ENCODE measurements at places on chromosomes 6 and 20.

DNA sequence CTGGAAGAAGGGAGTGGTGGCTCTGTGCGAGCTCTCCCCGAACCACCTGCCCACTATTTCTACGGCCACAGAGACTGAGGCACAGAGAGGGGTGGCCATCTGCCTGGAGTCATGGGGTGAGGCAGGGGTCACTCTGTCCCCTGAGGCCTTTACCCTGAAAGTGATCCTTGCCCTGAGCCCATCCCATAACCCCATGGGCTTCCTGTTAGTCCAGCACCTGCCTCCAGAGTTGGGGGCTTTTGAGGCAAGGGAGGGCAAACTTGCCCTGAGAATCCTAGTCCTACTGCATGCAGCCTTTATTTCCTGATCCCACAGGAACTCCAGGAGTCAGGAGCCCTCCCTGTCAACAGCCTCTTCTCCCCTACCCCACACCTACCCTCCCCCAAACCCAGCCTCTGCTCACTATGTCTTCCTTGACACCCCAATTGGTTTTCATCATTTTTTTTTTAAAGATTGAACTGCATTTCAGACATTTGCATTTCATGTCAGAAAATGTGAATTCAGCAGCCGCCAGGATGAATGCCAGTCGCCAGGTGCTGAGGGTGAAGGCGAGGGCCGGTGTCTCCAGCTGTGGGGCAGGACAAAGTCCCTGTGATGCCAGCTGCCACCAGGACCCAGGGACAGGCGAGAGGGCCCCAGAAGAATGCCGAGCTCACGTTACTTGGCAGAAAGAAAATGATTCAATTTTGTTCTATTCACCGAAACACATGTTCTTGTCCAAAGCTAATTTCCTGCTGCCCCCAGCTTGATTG lies 47.6 kb upstream of the NNAT start:
- no peak for DNase-seq

DNA sequence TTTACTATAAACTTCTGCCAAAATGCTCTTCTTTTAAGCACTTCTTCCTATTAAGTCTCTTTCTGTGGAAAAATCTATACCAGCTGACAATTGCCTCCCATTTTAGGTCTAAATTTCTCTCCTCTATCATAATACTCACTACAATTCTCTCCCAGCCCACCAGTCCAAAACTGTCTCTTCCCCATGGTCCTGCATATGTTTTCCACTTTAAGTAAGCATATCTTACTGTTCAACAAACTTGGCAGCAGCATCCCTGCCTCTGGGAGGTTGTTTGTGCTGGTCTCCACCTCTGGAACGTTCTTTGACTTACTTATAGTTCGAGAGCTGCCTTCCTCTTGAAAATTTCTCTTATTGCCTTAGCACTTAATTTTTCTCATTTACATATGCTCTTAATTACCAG lies 180.5 kb downstream of the COL12A1 start:
- DNase-seq, result peak; percentile 9

GRCh38 chr20:48075591-48076174 lies 290.4 kb upstream of the SULF2 start:
- DNase-seq, result no peak

GRCh38 chr6:158565122-158565429 lies 5.2 kb downstream of the TMEM181 start:
- DNase-seq, result no peak

DNA sequence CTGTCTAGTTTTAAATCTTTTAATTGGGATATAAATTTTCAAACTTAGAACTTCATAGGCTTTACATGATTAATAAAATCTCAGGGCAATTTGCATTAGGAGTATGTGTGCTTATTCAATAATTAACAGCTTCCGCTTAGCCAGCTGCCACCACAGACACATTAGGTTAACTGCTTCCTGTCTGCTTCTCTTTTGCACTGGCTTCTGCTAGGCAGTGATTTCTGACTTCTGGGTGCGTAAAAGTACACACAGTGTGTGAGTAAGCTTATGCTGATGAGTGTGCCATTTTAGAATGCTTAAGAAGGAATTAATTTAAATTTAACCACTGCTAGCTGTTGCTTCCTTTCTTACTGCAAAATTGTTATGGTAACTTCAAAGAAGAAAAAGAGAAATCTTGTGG lies 73.9 kb downstream of the F13A1 start:
- no peak for DNase-seq

- DNase-seq, result no peak
These were observed 167.8 kb upstream of the UST start for GRCh38 chr6:148578837-148579565.

GRCh38 chr20:33835615-33836172 lies 24.5 kb downstream of the CHMP4B start:
- DNase-seq, result no peak

DNA sequence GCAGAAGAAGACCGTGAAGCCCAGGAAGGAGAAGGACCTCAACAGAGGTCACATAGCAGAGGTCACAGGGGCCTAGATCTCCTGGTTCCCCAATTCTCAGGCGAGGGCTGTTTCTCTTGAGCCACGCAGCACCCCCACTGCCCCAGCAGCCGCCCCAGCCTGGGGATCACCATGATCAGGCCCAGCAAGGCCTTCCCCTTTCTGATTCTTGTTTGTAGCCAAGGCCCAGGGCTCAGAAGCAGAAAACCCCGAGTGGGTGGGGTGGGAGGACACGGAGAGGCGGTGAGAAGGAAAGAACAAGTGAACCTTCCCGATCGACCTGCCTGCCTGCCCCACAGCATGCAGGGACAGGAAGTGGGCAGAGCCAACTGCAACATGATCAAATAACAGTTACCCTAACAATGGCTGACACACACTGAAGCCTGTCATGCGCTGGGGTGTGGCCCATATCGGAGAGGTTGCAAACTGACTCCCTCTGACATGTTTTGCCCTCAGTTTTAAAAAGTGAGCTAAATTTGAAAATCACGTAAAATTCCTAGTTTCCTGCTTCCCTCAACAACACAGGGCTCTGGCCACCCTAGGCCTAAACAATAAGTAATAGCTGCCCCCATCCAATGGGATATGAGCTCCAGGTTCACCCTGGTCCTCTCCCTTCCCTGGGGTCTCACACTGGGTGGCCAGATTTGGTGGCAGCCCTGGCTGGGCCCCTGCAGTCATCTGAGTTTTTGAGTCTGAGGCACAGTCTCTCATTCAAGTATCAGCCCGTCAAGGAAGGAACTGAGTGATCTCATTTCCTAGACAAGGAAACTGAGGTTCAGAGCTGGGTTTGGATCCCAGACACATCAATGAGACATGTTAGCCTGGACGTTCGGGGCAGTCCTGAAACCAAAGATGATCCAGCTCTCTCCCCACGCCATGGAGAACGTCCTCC lies 6.5 kb downstream of the PEDS1 start:
- peak; percentile 53 for DNase-seq

DNA sequence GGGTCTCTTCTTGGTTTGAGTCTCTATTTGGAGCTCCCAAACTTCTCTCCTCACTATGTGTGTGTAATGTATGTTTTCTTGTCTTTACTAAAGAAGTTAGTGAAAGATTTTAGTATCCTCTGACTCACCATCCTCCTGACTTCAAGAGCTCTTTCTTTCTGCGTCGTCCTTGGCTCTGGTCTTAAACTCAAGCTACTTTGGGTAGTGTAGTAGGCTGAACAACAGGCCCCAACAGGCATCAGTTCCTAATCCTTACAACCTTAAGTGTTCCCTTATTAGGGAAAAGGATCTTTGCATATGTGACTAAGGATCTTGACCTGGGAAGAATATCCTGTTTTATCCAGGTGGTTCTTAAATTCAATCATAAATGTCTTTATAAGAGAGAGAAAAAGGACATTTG lies 810.2 kb downstream of the MAFB start:
- DNase-seq, result peak; percentile 67

GRCh38 chr20:10508468-10509251 lies 73.6 kb downstream of the SLX4IP start:
- peak; percentile 94 for DNase-seq

DNA sequence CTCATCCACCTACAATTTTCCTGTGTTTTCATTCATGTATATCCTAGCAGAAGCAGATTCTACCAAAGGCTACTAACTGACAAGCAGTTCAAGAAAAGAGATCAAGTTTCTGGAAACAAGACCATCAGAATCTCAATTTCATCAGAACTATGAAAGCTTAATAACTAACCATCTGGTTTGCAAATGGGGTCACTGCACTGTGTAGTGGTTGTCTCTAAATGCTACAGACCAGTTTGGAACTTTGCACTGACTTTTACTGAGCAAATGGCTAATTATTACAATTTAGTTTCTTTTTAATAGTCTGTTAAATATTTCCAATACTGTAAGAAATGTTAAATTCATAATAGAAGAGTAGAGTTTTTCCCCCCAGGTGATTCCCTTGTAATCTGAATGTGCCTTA lies 64.5 kb downstream of the REPS1 start:
- DNase-seq, result no peak

DNA sequence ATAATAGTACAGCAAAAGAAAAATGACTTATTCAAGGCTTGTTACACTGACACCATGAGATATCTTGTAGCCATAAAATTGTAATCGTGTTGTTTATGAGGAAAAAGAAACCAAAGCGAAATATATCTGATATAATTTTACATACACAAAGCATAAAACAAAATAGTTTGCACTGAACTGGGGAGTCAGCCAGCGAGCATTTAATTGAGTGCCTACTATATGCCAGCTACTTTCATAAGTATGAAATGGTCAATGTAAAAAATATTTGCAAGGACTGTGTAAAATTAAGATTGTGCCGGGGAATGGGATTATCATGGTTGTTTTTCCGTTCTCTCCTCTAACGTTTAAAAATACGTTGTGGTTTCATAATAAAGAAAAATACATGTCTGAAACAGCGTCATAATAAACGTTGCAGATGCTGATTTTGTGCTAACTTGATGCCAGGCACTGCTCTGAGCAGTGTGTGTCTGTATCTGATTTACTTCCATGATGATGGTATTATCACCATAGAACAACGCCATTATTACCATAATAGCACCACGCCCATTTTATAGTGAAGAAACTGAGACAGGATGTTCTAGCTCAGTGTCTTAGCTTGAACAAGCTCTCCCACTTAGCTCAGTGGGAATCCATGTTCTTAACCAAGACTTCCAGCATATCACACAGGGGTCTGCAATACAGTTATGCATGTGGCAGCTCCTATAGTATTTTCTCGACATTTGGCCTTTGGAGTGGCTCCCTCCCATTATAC lies 144.6 kb downstream of the BCAS1 start:
- DNase-seq, result no peak

DNA sequence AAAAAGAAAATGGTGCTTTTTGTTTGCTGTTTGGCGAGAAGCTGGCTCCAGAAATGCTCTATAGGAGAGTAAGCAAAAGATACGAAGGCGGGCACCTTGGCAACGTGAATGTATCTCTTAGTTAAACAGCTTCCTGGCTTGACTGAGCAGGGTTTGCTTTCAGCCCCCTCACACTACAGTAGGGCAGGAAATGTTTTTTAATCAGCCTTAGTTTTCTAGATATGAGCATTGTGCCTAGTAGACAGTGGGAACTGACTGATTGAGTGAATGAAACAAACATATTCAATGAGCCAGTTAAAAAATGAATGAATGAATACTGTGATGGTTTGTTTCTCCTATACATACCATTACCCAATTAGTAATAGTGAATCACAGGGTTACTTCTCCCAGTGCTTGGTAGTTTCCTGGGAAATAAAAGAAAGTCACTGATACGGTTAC lies 19.9 kb downstream of the CAP2 start:
- DNase-seq, result no peak

DNA sequence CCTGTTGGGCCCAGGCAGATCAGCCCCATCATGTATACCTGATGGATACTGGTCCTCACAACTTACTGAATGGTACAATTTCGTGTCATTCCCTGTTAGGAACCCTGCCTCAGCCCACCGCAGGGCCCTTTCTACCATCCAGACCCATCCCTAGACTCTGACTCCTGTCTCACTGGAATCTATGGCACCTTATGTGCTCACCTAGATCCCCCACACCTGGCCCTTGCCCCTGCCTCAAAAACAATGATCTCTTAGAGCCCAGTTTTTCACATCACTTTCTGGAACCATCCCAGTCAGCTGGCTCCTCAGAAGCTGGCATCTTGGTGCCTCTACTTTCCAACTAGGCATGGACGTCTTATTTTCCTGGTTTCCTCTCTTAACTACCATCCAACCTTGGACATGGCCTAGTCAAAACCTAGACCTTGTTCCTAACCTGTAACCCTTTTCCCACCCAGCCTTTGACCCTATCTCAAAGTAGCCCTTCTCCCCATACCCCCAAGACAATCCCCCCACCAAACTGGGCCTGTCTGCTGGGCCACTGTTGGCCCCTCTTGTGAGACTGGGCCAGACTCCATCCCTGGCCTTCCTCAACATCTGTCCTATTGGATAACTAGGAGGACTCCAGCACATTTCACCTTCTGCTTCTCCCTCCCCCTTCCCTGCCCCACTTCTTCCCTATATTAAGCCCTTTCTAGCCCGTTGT lies 981 bp downstream of the HM13 start:
- no peak for DNase-seq

- DNase-seq, result no peak
These were observed 105.8 kb upstream of the RIPOR2 start for GRCh38 chr6:25041485-25042035.

DNA sequence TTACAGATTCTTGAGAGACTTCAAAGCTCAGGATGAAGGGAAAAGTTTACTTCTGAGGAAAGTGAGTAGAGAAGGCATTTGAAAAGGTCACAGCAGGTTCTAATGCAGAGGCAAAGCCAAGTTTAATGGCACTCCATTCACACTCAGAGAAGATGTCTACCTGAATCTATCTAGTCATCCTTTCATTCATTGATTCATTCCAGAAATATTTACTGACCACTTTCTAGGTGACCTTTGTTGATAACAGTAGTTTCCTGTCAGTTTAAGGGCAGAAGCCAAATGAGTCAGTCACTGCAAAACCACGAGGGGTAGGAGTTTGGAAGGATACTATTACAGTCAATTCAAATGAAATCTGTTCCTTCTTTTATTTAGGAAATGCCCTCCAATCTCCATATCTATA lies 30.8 kb downstream of the FBXO5 start:
- no peak for DNase-seq

DNA sequence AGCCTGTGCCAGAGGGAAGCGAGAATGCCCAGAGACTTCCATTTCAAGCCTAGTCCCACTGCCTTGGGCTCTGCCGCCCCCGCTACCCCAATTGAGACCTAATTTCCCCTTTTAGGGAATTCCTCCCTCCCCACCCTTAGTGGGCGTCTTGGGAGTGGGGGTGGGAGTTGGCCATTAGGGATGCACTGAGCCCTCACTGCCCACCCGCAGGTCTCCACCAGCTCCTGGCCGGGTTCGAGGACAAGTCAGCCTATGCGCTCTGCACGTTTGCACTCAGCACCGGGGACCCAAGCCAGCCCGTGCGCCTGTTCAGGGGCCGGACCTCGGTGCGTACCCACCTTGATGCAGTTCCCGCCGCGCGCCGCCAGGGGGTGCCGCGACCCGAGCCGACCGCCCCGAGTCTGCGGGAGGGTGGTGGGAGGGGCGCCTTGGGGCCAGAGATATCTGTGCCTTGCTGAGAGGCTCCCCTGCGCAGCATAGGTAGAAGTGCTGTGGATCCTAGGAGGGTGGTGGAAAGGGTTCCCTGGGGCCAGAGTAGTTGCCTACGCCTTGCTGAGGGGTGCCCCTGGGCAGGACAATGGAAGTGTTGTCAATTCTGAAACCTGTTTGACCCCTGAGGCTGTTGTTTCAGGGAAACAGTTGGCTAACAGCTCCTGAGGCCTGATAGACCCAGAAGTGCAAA lies 9.2 kb downstream of the ITPA start:
- DNase-seq, result no peak

- DNase-seq, result no peak
These were observed 88.4 kb downstream of the FAM120B start for GRCh38 chr6:170394980-170395379.

All from umbilical cord (tissue), 2 donors.